ENCODE measurements at places on chromosomes 7 and 10.

DNA sequence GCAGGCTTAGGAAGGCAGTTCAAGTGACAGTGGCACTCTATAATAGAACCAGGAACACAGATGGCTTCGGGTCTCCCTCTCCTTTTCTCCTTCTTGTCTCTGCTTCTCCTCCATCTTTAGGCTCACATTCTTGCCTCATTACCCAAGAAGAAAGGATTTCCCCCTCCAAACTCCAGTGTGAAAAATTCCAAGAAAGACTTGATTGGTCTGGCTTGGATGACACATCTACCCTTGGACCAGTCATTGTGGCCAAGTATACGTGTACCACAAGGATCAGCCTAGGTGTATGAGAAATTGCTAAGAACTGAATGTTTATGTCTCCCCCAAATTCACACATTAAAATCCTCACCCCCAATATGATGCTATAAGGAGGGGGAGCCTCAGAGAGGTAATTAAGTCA, 53.9 kb downstream of the PRTFDC1 start:
- DNase-seq: no peak

- DNase-seq: no peak
Measured at GRCh38 chr10:27251554-27251953, 11.0 kb upstream of the ACBD5 start.

- DNase-seq: no peak
Measured at GRCh38 chr10:76644476-76644875, 993.1 kb downstream of the KCNMA1 start.

- no peak for DNase-seq
Measured at GRCh38 chr7:122212754-122213153, 68.7 kb upstream of the AASS start.

DNA sequence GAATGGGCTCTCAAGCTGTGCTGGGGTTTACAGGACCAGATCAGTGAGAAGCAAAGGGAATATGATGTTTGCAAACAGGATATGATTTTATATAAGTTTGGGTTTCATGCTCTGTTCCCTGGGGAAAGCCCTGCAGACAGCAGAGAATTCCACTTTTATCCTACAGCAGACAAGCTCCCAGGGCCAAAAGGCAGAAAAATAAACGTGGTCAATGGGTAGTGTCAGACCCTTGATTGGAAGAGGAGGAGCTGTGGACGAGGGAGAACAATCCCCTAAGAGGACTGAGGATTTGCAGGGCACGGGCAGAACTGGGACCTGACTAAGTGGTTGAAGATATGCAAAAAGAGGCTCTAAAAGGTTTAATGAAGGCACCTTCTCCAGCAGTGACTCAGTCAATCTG, 275.3 kb downstream of the HDAC9 start:
- DNase-seq: no peak

GRCh38 chr10:28312572-28312971, 9.7 kb upstream of the MPP7 start:
- no peak for DNase-seq

GRCh38 chr10:124306922-124307371, 111.8 kb downstream of the OAT start:
- DNase-seq: no peak

DNA sequence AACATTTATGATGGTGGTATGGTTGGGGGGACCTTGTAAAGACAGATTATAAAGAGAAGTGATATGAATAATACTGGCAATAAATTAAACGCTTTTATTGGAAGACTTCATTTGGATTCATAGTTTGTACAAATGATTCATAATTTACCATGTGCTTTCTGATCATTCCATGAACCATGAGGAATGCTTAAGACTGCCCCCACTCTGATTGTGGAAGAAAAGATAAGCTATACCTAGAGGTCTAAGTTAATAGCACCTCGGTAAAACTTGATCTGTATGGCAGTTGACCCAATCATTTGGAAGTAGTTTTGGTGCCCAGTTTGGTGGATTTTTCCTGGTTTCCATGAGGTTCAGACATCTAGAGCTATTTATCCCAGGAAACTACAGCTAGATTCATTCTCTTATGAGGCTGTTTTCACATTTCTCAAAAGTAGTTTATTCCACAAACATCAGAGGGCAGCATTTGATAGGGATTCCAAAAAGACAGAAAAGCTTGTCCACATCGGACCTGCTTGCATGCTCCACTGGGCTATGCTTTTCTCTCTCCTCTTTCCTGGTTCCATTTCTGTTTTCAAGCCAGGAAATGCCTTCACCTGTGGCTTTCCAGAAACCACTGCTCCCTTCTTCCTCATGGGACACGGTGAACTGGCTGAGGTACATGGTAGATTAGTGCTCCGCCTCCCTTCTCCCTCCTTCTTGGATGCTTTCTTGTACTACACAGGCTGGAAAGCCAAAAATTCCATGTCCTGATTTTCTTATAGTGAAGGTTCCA, 29.2 kb downstream of the TFAM start:
- DNase-seq: no peak

- no peak for DNase-seq
Measured at GRCh38 chr7:28483908-28484605, 71.7 kb downstream of the CREB5 start.
